ENCODE measurements at places on chromosomes 4 and X. TPM values are rescaled to one million over a fixed set of nuclear protein-coding genes. Genes with fewer than 3 reads are reported as not detected.

Gene VSIG1
- 0.15 TPM for total RNA-seq

Gene TMPRSS11F
- total RNA-seq: not detected

Gene ABLIM2
- not detected for total RNA-seq

Gene MAGEA2B
- total RNA-seq: 2.5 TPM

Gene IL2
- total RNA-seq: not detected

Gene XAGE1B
- total RNA-seq: not detected

Gene DHX15
- total RNA-seq: 198 TPM

Gene PCDH19
- 0.81 TPM for total RNA-seq

Gene SMIM31
- not detected for total RNA-seq

DNA sequence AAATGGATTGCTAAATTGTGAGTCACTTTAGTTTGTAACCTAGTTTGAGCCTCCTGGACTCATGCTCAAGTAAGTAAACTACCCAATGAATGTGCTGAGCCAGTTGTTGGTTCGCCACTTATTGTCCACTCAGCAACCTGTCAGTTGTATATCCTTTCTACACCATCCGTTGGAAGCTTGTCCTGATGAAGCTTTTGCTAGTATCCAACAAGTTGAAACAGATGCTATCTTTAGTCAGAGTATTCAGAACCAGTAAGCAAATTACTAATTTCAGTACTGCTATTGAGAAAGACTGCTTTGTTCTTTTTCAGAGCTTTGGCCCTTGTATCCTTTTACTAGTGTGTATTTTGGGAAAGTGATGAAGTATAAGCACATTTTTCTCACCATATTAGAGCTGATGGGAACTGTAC lies 4.3 kb upstream of the NAA15 start:
- DNase-seq: peak; percentile 69

DNA sequence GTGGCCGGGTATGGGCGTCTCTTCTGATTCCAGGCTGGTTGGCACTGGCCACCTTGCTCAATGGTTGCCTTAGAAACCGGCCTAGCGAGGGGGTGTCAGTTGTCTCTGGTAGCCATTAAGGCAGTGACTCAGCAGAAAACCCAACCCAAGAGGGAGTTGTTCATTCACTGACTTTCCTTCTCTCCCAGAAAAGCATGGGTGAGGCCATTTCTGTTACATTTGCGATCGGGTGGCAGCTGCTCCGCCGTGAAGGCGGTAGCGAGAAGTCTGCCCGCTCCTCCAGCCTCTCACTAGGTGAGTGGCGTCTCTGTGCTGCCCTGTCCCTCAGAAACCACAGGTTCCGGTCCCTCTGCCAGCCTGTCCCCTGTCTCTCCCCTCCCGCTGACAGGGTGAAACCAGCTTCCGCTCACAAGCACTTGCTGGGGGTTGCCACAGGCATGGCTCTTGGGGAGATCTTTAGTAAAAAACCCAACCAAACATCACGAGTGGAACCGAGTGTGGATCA lies 17.4 kb downstream of the IRAK1 start:
- peak; percentile 87 for DNase-seq

- no peak for DNase-seq
Observed at GRCh38 chr4:7040765-7041164, 2.4 kb upstream of the TADA2B start.

- DNase-seq: peak; percentile 8
Observed at GRCh38 chrX:153179131-153179530, at the start of gene MAGEA1. TSS of gene MAGEA1 (plus strand) at chrX:153179284. CDS start at chrX:153182390, 3,106 bp downstream.

GRCh38 chrX:134520860-134521390 lies 61.0 kb downstream of the HPRT1 start:
- DNase-seq: peak; percentile 83

GRCh38 chrX:120450163-120450562 lies 18.9 kb downstream of the LAMP2 start:
- DNase-seq: peak; percentile 17

DNA sequence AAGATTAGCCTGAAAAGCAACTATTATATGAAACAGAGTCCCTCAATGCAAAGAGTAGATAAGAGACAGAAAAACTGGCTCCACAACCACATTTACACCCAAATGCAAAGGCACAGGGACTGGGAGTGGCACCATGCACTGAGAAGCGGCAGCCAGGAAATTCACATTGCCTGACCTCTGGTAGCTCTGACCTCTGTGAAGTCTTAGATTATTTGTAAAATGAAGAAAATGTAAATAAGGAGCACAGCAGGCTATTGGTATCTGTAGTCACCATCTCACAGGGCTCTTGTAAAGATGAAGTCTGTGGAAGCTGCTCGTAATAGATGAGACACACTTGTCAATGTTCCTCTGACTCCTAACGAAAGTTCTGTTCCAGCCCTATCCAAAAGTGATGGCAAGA lies 69.7 kb downstream of the FAT1 start:
- no peak for DNase-seq

- DNase-seq: no peak
Observed at GRCh38 chrX:69148946-69149345, 16.3 kb downstream of the PJA1 start.

DNA sequence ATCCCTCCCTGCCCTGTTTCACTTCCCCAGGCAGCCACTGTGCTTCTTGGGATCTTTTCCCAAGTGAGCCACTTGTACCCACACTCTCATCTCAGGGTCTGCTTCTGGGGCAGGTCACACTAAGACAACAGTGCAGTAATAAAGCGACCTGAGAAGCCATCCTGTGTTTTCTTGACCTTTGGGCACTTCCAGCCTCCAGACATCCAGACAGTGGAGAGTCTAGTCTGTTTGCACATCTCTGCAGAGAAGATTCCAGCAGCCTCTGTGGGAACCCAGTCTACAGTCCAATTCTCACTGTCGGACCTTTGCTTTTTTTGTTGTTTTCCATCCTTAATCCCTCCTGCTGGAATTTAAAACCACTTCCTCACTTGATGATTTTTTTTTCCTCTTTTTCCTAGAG lies 50.3 kb upstream of the ATP6AP2 start:
- no peak for DNase-seq

DNA sequence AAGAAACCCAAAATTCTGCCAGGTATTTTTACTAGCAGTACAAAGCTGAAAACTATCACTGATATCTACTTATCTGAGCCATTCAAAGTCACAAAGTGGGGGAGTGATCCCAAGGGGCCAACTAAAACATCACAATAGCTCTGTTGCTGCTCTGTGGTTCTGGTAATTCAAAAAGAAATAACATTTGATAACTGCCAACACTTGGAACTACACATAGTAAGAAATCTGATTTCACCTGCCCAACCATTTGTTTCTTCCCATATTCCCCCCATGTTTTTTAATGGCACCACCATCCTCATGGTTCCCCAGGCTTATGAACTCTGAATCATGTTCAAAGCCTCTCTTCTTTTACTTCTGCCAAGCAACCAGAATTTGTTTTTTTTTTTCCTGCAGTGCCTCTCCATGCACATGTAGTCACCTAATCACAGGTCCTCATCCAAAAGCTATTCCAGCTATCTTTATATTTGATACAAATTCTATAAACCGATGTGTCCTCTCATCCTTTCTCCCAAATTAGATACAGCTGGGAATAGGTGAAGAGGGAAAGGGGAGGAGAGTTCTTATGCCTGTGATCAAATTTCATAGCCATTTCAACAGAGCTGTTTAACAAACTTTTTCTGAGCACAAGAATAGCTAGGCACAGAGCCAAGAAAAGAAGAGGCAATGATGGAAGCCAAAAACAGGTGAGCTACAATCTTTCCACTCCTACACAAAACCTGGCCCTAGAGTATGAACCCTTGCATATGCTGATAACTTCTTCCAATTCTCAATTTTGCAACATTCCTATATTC lies 7.7 kb downstream of the AMMECR1 start:
- DNase-seq: peak; percentile 34

GRCh38 chr4:55518442-55518841 lies 28.3 kb downstream of the CLOCK start:
- DNase-seq: no peak

DNA sequence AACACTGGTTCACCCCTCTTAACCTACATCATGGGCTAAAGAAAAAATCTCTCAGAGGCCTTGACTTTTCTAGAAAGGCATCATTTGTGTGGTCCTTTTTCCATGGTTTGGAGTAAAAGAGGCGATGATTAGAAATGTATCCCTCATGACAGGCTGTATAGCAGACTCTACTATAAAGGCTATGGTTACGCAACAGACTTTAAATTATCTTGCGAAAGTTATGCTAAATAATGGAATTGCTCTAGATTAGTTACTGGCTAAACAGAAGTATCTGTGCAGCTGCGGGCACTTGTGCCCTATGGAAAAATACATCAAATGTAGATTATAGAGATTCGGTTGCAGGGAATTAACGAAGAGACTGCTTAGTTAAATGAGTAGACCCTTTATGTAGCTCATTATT lies 101.6 kb downstream of the TMEM47 start:
- DNase-seq: no peak

- DNase-seq: no peak
Observed at GRCh38 chrX:110008011-110008635, 5.2 kb downstream of the TMEM164 start.

DNA sequence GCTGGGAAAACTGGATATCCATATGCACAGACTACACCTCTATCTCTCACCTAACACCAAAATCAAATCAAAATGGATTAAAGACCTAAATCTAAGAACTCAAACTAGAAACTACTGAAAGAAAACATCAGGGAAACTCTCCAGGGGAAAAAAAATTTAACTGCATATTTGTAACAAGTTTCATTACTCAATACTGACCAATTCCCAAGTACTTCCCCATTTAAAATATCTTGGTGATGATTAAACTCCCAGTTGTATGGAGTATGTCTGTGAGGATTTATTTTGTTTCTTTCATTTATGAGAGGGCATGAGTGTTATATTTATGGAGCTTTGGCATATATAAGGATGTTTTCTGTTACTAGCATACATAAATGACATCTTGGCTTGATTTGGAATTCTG lies 112.3 kb upstream of the IL15 start:
- no peak for DNase-seq

DNA sequence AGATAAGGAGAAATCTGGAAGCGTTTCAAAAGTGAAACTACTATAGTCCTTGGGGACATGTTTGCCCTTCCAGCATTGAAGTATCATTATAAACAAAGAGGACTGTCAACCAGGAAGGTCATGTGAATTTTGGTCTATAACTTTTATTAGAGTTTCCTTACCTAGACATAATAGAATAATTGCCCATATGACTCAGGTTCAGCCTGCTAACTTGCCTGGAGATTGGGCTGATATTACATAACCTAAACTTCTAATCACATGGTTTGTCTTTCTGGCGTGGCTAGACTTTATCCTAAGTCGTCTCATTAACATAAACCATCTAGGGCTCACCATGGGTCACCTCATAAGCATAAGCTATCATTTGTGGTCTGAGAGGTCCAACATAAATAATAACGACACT lies 775.9 kb downstream of the CENPC start:
- DNase-seq: peak; percentile 26
